Stimulated activated CD4-positive, alpha-beta T cell treated with anti-CD3 and anti-CD28 coated beads, Interleukin-2, amount 100 ng/mL, for 48 hours (primary cell): ENCODE measurements at places on chromosomes 1 and 21.

DNA sequence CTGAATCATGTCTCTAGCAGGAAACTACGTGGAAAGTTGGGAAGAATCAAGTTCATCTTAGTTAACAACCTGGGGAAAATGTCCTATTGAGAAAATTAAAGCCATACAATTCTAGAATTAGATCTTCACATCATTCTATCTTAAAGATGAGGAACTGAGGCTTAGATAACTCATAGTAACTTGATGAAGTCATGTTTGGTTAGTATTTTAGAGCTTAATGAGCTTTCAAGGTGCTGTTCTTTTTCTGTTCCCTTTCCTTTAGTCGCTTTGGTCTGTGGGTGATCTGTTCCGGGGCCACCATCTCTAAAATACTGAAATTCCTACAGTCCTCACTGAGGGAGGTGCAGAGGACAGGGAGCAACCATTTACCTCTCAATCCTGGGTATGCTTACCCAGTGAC, 4.3 kb upstream of the GLUL start:
- no peak for DNase-seq

DNA sequence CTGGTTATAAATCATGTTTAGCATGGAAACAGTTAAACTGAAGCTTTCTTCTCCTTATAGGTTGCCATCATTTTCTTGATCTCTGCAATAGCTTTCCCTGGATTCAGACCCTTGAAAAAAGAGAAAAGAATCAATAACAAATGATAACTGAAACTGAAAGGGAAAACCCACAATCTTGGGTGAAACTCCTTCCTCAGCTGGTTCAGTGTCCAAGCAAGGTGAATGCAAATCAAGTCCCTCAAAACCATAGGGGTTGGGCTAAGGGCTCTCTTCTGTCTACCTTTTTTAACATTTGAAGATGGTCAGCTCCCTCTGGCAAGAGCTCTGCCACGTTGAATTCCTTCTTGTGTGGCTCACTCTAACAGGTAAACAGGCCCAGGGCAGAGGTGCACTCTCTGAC, 7.1 kb upstream of the ATP13A2 start:
- no peak for DNase-seq

- DNase-seq: no peak
Measured at GRCh38 chr1:30645807-30646206, 77.6 kb downstream of the MATN1 start.

DNA sequence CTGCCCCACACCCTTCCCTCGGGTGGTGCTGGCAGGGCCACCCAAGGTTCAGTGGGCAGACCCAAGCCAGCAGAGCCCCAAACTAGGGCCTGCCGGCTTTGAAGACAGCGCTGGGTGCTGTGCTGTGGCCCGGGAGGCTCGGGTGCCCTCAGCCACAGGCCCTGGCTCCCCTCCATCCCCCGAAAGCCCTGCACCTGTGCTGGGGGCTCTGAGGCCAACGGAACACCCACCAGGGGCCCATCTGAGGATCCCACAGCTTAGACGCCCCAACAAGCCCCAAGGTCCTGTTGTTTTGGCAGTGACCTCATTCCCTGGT, 8.6 kb downstream of the ITGB2 start:
- DNase-seq: no peak

GRCh38 chr1:168693197-168693871, 35.7 kb downstream of the DPT start:
- DNase-seq: no peak

DNA sequence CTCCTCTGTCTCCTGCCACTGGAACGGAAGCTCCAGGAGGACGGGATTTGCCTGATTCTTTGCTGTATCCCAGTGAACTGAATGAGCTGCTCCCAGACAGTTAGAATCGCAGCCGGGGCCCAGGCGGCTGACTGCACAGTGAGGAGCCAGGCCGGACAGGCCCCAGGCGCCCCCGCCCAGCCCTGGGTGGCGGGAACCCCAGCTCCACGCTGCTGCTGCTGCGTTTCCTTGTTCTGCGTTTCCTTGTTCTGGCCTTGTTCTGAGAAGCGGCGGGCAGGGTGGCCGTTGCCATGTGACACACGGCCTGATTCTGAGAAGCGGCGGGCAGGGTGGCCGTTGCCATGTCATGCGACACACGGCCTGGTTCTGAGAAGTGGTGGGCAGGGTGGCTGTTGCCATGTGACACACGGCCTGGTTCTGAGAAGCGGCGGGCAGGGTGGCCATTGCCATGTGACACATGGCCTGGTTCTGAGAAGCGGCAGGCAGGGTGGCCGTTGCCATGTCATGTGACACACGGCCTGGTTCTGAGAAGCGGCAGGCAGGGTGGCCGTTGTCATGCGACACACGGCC, 56.2 kb downstream of the SLC37A1 start:
- DNase-seq: no peak

- no peak for DNase-seq
Measured at GRCh38 chr1:33814166-33814565, 49.7 kb upstream of the HMGB4 start.

DNA sequence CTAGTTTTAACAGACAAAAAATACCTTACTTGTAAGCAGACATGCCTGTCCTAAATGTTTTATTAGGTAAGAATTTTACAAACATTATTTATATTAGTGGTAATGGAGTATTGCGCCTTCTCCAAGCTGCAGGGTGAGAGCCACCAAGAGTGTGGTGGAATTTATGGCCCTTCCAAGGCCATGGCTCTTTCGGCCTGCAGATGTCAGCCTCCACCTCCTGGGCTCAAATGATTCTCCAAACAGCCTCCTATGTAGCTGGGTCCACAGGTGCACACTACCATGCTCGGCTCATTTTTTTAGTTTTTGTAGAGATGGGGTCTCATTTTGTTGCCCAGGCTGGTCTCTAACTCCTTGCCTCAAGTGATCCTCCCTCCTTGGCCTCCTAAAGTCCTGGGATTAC, 56.3 kb downstream of the ITGB3BP start:
- DNase-seq: no peak

- no peak for DNase-seq
Measured at GRCh38 chr1:179817789-179818188, 59.8 kb downstream of the TOR1AIP2 start.

DNA sequence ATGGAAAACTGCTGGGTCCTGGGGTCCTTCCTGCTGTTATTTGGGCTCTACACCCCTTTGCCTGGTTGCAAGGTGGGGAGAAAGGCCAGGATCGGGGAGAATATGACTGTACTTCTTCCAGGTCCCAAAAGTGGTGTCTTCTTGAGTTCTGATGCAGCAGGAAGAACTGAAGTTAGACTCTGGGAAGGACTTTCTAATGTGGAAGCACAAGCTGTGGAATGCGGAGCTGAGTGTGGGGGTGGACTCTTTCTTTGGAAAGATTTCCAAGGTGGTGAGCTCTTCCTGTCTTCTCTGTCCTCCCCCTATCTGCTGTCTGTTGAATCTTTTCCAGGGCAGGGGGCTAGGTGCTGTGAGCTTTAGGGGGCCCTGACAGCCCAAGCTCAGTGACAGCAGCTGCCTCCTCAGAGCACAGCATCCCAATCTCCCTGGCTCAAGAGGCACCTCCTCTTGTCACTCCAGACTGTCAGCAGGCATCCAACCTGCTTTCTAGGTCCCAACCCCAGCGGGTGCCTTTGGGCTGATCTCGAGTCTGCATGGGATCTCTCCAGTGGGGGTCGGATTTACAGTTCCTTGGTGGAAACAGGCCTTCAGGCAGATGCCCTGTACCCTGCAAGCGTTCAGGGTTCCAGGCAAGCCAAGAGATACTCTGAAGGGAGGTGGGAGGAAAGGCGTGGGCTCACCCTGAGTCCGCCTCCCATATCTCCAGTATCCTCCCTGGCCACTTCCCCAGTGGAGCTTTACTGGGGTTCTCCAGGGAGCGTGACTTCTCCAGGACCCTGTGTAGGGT, 23.2 kb downstream of the ADORA1 start:
- DNase-seq: no peak

- DNase-seq: no peak
Measured at GRCh38 chr1:175128523-175128922, 60.9 kb downstream of the TNN start.

DNA sequence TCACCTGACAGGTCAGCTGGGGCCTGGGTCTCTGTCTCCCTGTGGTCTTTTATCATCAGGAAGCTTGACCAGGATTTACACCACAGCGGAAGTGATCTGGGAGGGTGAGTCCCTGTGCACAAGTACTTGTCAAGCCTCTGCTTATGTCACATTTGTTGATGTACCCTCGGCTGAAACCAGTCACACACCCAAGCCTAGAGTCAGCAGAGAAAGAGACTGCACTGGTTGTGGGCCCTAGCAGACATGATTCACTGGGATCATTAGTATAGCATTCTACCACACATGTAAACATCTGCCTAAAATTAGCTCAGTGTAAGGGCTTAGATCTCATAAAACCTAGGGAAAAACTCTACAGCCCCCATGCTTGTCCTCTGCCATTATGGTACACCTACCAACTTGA, 79.3 kb upstream of the LAMC2 start:
- no peak for DNase-seq

DNA sequence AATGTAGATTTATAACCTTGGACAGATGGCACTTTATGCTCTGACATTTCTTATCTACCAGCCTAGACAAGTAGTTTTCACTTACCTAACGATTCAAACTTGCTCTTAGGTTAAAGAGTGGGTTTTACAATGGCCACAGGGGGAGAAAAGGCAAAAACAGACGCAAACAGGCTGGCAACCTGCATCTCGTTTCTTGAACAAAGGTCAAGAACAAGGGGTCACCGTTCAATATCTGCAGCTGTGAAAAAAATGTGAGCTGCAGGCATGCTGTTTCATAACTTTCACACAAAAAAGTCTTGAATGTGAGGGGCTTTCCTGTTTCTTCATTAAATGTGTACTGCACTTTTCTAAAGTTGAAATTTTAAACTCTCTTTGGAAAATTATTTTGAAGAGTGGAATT, 49.4 kb downstream of the SYDE2 start:
- no peak for DNase-seq

- no peak for DNase-seq
Measured at GRCh38 chr21:46456750-46457149, 1.9 kb upstream of the DIP2A start.

- no peak for DNase-seq
Measured at GRCh38 chr1:218556016-218556415, 210.9 kb downstream of the TGFB2 start.

DNA sequence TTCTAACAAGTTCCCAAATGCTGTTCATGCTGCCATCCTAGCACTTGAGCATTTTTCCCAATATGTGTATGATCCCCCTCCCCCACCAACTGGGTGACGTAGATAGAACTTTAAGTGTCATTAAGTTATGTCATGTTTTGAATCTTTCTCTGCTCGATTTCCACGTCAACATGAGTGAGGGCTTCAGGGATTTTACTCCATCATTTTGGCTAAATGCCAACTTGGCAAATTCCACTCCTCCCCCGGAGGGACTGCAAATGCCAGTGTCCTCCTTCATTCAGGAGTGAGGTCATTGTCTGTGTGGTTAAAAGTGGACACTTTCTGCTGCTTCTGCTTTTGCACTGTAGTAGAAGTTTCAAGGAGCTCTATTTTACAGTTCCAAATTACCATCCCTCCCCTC, 201.7 kb downstream of the FGGY start:
- DNase-seq: no peak

DNA sequence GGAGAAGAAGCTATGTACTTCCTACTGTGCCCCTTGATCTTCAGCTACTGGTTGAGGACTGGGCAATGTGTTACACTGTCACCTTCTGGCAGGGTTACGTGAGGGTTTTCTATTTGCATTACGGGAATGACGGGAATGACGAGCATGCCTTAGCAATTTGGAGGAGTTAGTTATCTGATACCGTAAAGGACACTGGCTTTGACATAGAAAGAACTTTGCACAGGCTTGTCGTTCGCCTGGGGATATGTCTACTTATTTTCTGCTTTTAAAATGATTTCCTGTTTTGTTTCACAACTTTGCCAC, 19.8 kb upstream of the ACBD6 start:
- DNase-seq: no peak

GRCh38 chr1:223713546-223714420, 1.4 kb downstream of the CAPN2 start:
- DNase-seq: no peak

DNA sequence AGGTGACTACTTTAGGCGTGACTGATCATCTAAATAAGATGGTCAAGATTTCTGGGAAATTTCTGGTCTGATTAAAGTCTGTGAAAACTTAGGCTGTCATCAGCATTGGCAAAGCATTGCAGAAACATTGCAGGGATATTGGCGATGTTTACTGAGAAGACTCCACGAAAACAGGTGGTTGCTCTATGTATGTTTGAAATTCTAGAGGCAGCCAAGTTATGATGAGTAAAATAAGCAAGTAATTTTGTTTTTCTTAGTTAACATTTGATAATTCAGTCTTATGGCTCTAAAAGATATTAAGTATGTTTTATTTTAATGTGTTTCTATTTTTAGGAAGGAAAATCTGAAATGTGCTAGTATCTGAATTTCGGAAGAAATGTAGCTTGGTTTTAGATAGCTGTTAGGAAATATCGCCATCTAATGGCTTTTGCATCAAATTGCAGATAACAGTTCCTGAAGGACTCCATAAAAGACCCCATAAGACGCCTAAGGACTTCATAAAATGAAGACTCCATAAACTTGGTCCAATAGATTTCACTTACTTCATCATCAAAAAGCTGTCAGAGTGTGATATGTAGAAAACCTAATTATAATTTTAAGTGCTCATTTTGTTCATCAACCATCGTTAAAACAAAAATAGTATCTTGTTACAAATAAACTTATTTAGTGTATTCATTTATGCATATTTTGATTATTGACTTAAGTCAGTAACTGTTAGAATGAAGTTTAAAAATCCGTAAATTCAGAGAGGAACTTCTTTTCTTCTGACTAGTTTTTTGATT, 344.6 kb downstream of the RYR2 start:
- no peak for DNase-seq

DNA sequence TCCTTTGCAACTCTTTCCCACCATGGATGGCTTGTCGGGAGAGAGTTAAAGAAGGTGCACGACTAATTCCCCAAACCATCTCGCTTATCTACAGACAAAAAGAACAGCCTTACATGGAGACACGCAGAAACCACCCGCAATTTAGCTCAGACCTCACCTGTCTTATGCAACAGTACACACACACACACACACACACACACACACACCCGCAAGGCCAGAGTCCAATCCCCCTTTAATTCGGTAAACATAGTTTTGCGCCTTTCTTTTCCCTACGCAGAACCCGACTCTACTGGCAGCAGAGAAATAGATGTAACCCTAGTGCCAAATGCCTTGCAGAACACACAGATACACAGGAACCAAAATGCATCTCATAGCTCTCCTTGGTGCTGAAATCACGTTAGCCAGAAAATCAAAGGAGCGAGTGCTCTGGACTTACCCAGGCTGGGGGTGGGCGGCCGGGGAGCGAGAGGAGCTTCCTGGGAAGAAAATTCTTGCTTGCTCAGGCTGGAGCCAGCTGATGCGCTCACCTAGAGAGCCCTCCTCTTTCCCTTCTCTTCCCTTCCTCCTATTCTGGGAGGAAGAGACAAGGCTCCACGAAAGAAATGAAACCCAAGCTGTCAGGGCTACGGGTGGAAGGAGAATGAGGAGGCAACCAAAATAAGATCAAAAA, 470 bp downstream of the TNR start:
- DNase-seq: no peak

GRCh38 chr1:6823793-6824192, 38.5 kb downstream of the CAMTA1 start:
- DNase-seq: no peak
